ENCODE measurements at places on chromosomes 12 and 14. TPM values are rescaled to one million over a fixed set of nuclear protein-coding genes. Genes with fewer than 3 reads are reported as not detected.

DNA sequence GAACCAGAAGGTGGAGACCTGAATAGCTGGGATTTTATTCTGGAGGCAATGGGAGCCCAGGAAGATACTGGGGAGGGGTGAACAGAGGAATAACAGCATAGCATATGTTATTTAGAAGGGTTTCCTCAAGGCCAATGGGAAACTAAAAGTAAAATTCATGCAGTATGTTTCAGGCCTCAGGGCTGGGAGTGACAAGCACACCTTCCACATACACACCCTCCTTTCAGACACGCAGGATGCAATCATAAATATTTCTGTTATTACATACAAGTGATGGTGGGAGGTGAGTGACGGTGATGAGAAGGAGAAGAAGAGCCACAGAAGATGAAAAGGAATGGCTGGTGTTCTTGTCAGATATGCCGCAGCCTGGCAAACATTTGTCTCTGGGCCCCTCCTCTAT is 106.1 kb upstream of the FLRT2 start:
- no peak for DNase-seq

GRCh38 chr14:59116984-59117415 is 71.5 kb upstream of the DAAM1 start:
- no peak for DNase-seq

NGB gene
- not detected for total RNA-seq

DNA sequence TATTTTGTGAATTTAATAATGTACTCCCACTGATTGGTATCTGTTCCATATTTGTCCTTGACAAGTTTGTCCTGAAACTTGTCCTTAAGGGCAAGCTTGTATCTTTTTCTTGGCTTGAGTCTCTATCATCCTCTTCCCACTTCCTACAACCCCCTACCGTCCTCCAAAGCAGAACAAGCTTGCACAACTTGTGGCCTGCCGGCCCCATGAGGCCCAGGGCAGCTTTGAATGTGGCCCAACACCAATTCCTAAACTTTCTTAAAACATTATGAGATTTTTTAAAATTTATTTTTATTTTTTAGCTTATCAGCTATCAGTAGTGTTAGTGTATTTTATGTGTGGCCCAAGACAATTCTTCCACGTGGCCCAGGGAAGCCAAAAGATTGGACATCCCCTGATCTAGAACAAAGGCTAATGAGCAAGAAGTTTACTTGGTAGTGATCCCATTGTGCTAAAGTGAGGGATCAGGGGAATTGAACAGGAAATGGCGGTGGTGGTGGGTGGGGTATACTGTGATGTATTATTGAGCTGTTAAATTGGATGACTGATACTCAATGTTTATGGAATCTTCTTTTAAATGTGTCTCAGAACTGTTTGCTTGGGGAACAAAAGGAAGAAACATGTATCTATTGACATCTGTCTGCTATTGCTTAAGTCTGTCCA is 37.8 kb downstream of the TMX1 start:
- DNase-seq, result no peak

DNA sequence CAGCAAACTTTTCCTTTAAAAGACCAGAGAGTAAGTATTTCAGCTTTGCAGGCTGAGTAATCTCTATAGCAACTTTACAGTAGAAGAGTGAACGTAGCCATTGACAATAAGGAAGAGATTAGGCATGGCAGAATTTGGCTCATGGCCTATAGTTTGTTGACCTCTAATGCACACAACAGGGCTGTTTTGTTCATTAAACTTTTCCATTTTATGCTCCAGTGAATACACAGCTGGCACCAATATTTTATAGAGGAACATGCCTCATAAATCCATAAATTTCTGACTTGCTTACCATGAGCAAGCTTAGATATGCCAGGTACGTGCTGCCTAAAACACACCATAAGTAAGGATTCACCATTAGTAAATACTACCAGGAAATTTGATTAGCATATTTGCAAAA is 609.0 kb upstream of the STXBP6 start:
- no peak for DNase-seq

TAS2R13 gene
- total RNA-seq, result 3.8 TPM

All from osteoblast (primary cell).